ENCODE measurements at places on chromosomes 2 and 18. TPM values are rescaled to one million over a fixed set of nuclear protein-coding genes. Genes with fewer than 3 reads are reported as not detected.

DNA sequence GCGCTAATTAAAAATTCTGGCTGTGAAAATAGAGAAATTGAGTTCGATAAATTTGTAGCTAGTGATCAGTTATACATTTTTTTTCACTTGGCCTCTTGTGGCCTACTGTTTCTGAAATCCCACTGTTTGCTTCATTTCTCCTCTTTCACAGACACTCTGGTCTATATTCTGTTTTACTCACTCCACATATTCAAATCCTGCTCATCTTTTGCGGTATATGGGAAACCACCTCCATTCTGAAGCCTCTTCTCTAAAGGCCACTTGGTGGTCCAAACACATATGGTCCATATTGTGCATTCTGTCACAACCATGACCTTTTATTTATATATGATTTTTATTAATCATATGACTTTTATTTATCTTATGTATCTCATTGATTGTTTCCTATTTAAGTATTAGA, 67.0 kb downstream of the MYO1B start:
- DNase-seq: no peak

DNA sequence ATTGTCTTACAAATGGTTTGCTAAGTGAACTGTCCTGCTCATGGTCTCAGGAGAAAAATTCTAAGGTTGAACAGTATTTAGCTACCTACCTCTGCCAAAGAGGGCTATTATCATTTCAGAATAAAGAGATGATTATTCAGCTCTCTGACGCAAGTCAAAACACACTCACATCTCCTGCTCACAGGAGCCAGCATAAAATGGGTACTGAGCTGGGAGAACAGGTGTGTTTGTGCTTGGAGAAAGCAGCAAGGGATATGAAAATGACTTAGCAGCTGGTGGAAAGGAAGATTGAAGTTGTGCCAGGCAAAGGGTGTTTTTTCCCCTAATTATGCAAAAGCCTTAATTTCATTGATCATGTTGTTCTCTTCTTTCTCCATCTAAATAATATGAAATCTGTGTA, 47.3 kb upstream of the TANK start:
- DNase-seq: no peak

DNA sequence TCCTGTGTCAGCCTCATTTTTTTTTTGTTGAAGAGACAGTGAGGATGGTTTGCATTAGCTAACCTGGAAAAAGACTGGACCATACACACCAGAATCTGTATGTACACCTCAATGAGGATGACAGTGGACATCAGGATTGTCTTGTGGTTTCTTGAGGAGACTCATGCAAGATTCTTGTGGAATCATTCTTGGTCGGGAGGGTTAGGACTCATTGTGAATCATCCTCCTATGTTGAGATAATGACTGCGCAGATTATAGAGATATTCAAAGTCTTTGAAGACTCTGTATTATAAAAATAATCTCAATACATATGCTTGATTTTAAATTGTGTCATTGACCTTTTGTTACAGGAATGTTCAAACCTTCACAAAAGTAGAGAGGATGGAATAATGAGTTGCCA, 49.1 kb upstream of the DOCK10 start:
- DNase-seq: no peak

Gene SIX2
- 0.41 TPM for total RNA-seq

DNA sequence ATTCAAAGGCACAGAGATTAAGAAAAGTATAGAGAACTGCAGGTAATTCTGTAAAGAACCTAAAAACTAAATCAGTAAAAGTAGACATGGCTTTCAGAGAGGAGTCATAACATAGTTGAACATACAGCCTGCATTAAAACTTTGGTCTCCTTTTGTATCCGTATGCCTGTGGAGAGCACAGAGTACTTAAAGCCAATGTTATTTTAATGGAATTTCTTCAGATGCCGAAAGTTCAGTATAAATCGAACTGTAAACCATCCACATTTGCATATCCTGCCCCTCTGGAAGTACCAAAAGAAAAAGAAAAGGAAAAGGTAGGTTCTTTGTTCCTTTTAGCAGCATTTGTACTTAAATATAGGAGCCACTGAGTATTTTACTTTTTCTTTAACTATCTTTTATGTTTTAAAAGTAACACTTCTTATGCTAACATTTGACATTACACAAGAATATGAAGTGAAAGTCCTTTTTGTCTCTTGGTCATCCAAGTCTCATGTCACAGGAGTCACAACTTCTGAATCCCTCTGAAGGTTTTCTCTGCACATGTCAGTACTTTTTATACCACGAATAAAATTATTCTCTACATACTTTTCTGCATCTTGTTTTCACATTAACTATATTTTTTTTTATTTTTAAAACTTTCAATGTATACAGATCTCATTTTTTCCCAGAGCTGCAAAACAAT, 34.9 kb upstream of the ARMC9 start:
- no peak for DNase-seq

- no peak for DNase-seq
Measured at GRCh38 chr2:8984855-8985254, 18.6 kb downstream of the MBOAT2 start.

GRCh38 chr18:50680966-50681365, 121.1 kb downstream of the MAPK4 start:
- no peak for DNase-seq

Gene PIAS2
- 46.1 TPM for total RNA-seq

Gene NMUR1
- total RNA-seq: 0.41 TPM

DNA sequence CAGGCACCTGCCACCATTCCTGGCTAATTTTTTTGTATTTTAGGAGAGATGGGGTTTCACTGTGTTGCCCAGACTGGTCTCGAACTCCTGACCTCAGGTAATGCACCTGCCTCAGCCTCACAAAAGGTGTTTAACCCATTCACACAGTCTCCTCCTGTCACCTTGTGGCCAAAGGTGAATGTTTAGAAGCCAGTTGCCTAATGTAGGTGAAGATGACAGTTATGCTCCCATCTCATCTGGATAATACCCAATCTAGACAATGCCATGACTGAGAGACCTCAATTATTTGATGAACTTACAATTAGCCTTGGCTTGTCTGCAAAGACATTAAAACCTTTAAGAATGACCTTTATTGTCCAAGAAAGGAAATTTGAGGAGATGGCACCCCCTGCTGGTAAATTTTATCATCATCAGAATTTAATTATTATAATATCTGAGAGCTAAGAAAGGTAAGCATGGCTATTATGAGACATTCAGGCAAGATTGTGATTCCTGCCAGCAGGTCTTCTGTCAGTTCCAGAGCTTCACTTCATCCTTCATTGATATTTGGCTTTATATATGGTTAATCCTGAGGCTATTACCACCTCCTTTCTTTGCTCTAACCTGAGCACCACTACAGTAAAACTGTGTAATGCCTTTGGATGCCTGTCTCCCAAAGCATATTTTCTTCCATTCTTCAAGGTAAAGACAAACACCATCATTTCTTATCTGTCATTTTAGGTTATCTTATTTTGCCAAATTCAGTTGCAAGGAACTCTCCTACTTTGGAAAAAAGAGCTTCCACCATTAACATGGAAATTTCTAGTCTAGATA, 117.6 kb downstream of the FAM124B start:
- DNase-seq: peak; percentile 13

DNA sequence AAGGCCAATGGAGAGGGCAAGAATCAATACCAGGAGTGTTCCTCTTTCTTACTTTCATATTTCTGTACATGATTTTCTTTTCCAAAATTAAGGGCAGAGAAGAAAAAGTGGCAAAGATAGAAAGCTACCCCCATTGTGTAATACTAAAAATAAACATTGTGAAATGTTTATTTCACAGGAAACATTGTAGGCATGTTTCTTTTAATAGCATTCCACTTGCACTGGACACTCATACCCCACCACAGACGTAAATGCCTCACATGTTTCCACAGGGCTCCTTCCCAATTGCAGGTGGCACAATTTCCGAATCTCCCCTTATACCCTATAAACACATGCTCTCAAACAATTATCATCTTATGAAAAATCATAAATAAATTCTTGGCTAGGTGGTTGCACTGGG, 645.1 kb upstream of the SETBP1 start:
- DNase-seq: no peak

Gene M1AP
- total RNA-seq: 0.41 TPM

GRCh38 chr2:30639836-30640235, 167.4 kb downstream of the CAPN13 start:
- no peak for DNase-seq

Gene OBSL1
- total RNA-seq: 40.4 TPM

GRCh38 chr2:48414980-48415835, 114.7 kb upstream of the STON1 start:
- DNase-seq: peak; percentile 46

DNA sequence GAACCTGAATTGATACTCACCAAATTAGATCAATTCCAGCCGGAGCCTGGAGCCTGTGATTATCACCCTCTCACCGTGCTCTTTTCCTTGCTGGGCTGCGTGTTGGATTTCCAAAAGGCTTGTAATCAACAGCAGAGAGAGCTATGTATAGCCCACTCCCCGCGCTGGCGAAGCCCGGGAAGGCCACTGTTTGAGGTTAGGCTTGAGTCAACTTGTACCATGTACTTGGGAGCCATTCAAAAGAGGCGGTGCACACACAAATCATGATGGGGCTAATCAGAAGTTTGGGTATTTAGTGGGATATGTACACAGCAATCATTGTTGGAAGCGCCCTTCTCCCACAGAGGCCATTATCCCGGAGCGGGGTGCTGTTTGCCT, 151.6 kb downstream of the GLI2 start:
- no peak for DNase-seq

Gene FNDC4
- 45.7 TPM for total RNA-seq

GRCh38 chr2:69911985-69912563, 2.8 kb upstream of the MXD1 start:
- no peak for DNase-seq

DNA sequence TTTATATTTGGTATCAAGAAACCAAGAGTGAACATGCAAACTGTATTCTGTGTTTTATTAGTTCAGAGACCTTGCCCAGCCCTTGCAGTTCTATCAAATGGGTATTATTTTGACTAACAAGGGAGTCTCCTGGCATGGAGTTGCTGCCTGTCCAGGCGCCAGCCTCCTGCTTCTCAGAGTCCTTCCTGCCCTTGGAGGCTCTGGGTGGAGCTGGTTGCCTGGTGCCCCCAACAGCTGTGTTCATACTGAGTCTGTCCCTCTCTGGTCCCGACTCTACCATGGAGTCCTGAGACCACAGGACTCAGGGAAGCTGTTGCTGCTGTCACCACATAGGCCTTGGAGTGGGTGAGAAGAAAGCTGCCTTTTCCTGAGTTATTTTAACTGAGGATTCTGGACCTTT, 26.3 kb upstream of the GREB1 start:
- no peak for DNase-seq

DNA sequence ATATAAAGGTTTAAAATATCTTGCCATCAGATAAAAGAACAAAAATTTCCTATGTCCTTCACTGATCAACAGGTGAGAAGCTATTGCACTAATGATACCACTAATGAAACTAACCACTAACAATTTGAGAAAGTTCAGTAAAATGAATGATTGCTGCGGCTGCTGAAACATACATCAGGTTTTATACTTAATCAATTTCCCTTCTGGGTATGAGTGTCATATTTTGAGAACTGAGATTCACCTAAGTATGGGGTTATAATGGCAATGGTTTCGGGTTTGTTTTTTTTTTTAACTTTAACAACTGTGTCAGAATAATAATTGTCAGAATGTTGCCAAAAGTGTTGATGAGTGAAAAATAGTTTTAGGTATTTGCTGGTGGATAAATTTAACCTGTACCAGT, 151.3 kb upstream of the SLC39A10 start:
- no peak for DNase-seq

DNA sequence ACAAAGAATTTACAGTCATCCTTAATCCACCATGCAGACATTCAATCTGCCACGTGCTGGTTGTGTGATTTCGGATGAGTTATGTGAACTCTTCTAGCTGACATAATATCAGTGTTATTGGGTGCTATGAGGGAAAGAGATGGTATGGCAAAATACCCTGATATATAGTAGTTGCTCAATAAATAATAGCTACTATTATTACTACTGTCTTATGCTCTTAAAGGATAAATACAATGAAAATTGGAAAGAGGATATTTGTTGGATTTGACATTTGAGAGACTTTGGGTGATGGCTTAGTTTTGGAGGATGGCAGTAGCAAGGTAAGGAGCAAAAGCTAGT, 86.5 kb downstream of the MYO3B start:
- no peak for DNase-seq

DNA sequence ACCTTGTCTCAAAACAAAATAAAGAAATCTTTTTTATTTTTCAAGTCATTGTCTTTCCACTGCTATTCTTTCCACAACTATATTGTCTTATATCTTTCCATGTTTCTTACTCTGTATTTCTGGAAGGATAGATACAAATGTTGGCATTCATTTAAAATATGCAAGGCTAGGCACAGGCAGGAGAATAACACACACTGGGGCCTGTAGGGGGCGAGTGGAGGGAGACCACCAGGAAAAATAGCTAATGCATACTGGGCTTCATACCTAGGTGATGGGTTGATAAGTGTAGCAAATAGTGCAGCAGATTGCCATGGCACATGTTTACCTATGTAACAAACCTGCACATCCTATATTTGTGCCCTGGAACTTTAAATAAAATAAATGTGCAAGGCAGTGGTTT, 9.6 kb downstream of the MRPL30 start:
- DNase-seq: no peak

DNA sequence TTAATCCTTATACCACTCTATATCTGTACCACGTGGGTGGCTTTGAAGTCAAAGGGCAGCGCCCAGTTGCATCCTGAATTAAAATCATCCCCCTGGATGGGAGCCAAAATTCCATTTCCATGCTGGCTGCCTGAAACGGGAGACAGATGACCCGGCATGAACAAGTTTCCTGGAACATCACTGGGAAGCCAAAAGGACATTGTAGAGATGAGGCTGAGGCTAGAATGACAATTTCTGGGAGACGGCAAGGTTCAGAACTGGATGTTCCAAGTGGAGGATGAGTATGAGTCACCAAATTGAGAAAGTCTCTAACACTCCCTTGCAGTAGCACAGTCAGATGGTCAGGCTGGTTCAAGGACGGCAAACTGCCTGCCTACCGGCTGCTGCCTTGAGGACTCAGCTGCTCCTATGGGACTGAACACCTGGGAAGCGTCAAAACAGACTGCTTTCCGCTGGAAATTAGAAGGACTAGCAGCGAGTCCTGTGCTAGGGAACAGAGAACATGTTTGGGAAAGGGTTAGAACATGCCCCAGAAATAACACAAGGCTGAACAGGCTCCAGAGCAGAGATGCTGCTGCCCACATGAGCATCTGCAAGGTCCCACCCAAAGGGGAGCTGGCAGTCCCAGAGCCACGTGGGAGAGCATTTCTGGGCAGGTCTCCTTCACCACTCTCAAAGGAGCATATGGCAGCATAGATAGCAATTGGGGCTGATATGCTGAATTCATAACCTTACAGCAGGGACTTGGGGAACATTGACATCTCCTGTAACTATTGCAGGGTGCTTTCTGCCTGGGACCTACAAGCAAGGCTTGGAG, 32.0 kb downstream of the YPEL5 start:
- DNase-seq: peak; percentile 37

Gene GKN2
- not detected for total RNA-seq

Measured in frontal cortex (tissue), 4 donors.